ENCODE measurements at places on chromosomes 13 and 19.

DNA sequence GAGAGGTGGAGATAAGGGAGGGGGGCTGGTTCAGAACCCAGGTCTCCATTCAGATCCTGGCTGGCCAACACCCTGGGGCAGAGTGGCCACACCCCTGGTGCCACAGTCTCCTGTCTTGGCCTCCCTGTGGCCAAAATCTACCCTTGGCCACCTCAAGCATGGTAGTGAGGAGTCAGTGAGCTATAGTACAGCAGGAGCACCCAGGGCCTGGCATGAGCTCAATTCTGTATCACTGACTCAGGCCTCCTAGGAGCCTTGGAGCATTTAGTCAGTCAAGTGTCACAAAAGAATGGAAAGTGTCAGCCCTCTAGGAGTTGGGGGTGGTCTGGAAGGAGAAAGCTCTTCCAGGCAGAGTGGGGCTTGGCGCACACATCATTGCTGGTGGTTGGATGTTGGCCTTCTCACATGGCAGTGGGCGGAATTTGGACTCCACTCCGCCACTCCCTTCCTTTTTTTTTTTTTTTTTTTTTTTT is 6.6 kb upstream of the CD79A start:
- no peak for DNase-seq

DNA sequence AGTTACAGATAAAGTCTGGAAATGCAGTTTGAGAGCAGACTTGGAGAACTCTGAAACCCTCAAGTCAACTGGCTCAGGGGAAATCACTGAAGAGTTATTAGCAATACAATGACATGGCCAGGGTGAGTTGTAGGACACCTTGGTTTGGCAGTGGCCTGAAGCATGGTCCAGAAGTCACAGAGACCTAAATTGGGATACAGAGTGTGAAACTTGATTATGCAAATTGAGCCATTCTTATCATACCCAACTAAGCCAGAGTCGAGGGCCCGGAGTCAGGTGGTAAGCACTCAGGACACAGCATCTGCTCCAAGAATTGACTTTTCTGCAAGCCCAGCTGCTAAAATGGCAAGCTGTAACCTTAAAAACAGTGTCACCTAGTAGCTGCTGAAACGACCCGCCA is 224.5 kb downstream of the DCLK1 start:
- no peak for DNase-seq

DNA sequence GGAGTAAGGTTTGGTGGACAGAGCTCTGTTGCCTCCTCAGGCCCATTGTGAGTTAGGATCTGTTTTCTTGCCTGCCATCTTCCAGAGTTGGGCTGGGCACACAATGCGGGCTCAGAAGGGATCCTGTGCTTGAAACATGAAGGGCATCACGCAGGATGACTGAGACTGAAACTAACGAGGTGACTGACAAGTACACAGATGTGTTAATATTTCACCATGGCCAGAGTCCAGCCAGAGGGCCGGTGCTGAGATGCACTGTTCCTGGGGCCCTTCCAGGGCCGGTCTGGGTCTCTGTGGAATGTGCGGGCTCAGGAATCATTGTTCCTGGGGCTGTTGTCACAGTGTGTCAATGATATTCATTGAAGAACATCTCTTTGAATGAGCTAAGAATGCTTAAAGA is 163.7 kb downstream of the URI1 start:
- no peak for DNase-seq

DNA sequence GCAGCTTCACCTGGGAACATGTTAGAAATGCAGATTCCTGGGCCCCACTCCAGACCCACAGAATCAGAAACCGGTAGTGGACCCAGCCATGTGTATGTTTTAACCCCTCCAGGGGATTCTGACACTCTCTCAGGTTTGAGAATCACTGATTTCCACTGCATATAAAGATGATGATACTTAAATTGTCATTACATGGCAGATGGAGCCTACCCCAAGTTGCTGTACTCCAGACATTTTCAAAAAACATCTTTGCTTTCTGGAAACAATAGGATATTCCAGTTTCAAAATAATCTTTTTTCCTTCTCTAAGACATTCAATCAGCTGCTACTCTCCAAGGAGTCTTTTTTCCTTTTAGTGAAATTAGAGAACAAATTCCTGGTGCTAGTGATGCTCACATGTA is 48.6 kb upstream of the RGCC start:
- DNase-seq = no peak

- no peak for DNase-seq
Measured at GRCh38 chr13:49833402-49833801, 40.9 kb upstream of the KPNA3 start.

DNA sequence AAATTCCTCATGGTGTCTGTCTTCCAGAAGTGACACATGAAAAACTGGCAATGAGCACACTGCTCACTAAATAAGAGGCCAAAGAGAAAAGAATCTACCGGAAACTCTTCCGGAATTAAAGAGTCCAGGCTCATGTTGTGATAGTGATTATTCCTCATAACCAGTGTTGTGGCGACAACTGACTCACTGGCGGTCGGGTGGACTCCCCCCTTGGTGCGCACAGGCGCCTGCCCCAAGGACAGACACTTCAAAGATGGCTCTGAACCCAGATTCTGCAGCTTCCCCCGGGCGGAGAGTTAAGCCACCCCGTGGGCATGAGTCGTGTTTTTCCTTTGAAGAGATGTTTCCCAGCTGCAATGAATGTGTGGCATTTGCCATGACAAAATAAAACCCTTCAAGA is 10.3 kb downstream of the IL17D start:
- no peak for DNase-seq
